Stimulated activated CD8-positive, alpha-beta memory T cell treated with anti-CD3 and anti-CD28 coated beads, Interleukin-2, amount 100 ng/mL, for 48 hours (primary cell): ENCODE measurements at places on chromosomes 13 and 19.

DNA sequence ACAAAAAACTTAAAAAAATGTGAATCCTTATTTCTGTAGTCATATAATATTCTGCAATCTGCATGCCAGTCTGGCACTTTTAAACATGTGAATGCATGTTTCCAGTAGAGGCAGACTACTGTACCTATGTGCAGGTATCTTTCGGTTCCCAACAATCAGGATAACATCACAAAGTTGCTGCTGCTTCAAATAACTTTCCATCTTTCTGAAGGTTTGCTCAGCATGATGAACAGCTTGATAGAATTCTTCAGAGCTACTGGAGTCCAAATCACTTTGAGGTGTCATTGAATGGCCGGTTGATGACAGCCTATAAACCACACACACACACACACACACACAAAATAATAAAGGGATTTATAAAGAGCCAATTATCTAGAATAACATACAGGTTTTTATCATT, 132.1 kb upstream of the ATXN8OS start:
- no peak for DNase-seq

DNA sequence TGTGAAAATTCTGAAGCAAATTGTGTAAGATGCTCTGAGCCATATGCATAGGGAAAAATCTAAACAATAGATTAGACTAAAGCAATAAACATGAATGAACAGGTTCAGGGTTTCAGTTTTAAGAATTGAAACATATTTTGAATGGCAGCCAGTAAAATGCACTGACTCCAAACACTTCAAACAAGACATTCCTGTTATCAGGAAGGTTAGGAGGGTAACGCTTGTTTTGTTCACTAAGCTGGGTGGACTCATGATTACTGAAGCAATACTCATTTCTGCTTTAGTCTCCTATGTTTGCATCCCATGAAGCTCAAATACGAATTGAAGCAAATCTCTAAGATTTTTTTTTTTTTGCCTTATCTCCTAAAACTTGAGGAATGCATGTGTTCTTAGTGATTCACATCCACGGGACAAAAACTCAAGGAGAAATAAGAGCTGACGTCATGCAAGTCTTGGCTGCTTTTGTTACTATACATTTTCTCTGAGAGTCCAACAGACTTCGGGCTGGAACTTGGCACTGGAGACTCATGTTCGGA, 29.1 kb upstream of the IGFL4 start:
- no peak for DNase-seq

GRCh38 chr13:105147461-105147860, 1388.0 kb downstream of the EFNB2 start:
- DNase-seq, result no peak

- DNase-seq, result no peak
These were observed 35.3 kb downstream of the CEBPG start for GRCh38 chr19:33408538-33409434.

DNA sequence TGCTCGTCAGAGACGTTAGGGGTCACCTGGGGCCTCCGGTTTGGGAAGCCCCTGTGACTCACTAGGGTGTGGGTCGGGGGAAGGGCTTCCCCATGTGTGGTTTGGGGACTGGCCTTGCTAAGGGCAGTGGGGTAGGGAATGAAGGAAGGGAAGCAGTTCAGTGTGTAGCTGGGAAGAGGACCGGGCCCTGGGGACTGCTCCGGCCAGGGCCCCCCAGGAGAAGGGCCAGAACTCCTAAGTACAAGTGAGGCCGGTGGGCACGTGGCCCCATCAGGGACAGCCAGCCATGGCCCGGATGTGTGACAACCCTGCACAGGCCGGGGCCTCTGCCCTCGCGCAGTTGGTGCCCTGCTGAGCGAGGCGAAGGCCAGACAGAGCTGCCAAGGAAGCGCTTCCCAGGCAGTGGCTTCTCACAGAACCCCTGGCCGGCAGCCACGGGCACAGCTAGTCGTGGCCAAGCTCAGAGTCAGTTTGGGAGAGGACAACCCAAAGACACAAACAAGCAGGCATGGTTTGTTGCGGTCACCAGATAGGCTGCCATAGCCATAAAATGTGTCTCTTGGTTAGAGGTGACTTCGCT, 25.7 kb downstream of the TEX29 start:
- no peak for DNase-seq
